ENCODE measurements at places on chromosomes 6 and 20.

- DNase-seq, result no peak
Measured at GRCh38 chr6:96787846-96788580, 49.3 kb downstream of the GPR63 start.

DNA sequence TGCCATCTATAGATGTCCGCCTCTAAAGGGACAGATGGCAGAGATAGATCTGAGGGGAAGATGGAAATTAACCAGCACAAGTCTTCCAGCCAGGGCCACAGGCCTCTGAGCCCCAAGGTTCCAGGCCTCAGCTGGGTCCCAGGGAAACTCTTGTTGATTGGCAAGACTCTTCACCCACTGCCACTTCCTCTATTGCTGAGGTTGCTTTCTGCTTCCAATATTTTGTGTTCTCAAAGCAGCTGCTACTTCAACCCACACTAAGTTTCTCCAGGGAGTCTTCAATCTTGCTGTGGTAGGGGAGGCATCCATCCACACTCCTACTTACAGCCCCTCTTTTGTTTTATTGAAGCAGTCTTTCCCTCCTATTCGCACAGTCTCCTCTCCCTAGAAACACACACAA is 36.4 kb upstream of the SASH1 start:
- no peak for DNase-seq

DNA sequence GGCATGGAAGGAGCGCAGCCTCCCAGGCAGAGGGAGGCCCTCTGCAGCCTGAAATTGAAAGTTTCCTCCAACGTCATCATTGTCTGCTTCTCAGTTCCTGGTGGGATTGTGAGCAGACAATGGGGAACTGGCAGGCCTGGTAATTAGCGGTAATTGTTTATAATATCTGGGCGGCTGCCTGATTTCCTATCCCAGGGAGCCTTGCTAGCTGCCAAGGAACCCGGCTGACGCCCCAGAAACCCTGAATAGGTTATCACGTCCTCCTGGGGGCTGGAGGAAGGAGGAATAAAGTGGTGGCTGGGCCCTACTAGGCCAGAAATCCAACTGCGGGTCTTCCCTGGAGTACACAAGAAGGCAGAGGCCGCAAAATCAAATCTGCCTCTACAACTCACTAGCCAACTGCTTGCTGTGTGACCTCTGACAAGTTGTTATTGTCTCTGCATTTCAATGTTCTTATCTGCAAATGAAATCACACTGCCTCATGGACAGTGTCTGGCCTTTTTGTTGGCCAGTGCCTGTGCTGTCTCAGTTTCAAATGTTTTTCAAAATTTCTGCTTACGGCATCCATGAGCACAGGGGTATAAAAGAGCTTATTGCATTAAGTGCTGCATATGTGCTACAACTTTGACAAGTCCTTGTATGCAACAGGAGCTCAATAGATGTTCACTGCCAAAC is 16.9 kb downstream of the KCNK15 start:
- DNase-seq, result no peak

GRCh38 chr6:108811490-108811889 is 36.7 kb upstream of the ARMC2 start:
- DNase-seq, result no peak

DNA sequence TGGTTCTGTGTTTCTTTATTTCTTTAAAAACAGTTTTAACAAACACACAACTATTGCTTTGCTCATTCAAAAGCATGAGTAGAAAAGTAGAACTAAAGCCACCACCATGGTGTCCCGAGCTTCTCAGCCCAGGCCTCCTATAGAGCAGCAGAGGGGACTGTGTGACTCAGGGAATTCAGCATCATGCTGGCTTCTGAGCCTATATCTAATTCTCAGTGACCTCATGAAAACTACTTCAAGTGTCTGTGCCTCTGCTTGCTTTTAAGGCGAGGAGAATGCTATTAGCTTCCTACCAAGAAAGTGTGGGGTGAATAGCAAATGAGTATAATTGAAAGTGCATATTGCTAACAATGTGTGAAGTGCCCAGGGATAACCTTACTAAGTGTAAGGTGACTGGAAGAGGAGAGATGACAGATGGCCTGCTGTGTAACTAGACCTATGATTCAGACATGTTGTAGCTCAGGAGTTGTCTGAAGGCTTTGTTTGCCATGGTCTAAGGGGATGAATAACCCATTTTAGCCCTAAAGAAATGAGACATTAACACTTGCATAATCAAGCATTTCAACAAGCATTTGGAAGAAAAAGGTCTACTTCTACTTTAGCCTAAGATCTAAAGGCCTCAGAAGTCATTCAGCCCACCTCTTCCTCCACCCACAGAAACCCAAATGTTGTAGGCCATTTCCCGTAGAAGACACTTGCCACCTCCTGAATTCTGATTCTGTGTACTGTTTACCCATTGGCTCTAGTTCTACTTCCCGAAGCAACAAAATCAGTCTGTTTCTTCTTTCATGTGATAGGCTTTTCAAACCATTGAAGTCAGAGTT is 121.5 kb upstream of the ARG1 start:
- DNase-seq, result no peak
